Effector CD4-positive, alpha-beta T cell (primary cell): ENCODE measurements at places on chromosomes 2 and 18.

- no peak for DNase-seq
These were observed 360.0 kb downstream of the RND3 start for GRCh38 chr2:150127346-150127990.

GRCh38 chr18:74351354-74351753, 35.7 kb downstream of the C18orf63 start:
- no peak for DNase-seq

GRCh38 chr2:195477996-195478382, 179.0 kb upstream of the SLC39A10 start:
- no peak for DNase-seq

GRCh38 chr2:109563288-109563687, 50.5 kb downstream of the SEPTIN10 start:
- no peak for DNase-seq

DNA sequence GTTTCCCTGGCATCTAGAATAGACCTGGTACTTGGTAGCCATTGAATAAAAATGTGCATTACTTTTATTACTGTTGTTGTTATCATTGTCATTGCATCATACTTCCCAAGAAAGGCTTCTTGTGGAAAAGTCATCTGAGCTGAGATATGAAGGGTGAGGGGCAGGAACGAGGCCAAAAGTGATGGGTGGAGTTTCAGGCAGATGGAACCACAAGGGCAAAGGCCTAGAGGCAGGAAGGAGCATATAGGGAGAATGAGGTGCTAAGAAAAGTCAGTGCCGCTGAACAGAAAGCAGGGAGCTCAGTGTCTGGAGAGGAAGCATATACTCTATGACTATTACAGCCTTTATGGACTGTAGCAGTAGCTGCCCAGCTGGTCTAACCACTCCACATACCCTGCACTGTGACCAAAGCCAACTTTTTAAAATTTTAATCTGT, 219.3 kb downstream of the SPP2 start:
- no peak for DNase-seq

DNA sequence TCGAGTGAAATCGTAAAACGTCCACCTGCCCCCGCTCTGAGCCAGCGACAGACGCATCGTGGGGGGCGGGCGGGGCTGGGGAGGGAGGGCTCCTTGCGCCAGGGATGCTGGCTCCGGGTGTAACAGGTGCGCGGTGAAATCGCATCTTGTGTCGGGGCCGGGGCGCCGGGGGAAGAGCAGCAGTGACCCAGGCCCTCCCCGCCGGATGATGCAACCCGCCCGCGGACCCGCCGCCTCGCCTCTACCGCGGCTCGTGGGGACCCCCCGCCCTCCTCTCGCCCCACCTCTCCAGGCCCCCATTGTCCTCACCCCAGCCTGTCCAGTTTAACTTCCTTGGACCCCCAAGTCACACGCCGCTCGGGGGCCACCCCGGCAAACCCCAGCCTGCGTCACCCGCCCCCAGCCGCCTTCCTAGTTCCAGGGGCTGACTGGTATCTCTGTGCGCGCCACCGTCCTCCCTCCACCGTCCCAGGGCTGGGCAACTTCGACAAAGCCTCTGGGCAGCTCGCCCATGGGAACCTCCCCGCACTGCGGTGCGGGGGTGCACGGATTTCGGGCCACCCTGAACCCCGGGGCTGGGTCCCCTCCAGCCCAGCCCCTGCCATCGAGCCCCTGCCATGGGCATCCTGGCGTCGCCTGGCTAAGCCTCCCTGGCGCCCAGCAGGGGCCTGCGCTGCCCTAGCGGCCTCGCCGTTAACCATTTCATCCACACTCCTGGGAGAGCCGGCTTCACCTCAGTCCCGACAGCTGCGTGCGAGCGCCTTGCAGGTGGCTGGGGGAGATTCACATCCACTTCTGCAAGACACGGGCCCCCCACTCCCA, 799 bp upstream of the KIF1A start:
- no peak for DNase-seq

DNA sequence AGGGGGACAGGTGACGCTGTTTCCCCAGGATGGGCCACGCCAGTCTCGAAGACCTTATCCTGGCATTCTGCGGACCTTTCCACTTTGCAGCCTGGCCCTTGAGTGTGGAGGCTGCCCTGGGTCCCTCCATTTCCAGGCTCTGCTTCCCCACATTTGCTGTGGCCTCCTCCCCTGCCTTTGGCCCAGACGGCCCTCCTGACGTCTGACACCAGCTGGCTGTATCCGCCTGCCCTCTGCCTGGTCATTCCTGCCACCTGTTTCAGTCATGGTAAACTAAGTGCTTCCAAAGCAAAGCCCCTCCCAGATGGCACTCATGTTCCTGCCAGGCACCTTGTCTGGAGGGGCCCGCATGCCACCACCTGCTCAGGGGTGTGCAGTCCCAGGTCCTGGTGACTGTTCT, 95.1 kb downstream of the ASB1 start:
- DNase-seq, result no peak

- no peak for DNase-seq
These were observed 11.2 kb upstream of the B3GNT2 start for GRCh38 chr2:62184512-62185230.

DNA sequence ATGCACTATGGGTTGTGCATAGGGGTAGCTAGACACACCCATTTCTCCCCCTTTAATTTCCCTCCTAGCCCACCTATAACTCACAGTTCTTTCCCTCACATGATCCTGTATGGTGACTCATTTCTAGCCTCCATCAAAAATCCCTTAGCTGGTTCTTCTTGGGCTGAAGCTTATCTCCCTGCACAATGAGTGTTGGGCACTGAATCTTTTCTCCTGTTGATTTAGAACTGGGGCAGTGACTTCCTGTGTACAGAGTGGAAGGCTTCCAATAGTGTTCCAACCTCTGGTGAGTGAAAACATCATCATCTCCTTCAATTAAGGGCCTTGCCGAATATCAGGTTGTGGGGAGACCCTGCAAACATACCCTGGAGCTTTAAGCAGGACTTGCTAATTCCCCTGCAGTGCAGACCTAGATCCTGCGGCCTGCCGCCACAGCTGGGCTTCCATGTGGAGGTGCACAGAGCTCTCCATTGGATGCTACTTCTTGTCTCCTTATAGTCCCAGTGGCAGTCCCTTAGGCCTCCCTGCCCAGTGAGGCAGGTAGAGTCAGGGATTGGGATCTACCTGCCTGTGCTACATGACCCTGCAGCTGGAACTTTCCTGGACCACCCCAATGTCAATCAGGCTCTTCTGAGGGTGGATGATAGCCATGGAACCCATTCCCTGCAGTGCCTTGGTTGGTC, 121.8 kb downstream of the PLB1 start:
- DNase-seq, result no peak

DNA sequence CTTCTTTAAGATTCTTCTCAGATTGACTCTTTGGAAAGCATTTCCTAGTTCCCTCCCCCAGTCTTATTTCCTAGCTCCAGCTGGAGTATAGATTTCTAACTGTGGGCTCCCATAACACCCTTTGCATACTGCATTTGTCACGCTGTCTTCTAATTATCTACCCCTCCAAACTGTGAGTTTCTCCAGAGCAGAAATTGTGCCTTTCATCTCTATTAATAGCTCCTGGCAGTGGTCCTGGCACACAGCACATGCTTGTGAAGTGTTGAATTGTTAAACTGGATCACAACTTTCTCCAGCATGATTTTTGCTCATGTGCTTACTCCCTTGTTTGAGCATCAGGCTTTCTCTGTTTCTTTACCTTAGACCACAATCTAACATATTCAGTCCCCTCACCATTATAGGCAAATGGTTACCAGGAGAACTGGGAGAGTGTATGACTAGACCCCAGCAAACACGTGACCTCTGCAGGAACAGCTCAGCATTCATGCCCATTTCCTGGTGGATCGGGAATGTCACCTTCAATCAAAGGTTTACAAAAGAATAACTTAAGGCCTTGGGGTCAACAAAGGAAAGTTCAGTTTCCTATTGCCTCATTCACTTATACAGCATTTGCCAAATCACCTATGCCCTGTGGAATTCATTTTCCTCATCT, 175.7 kb upstream of the TANK start:
- no peak for DNase-seq

GRCh38 chr2:195026261-195026660, 630.8 kb upstream of the SLC39A10 start:
- no peak for DNase-seq

DNA sequence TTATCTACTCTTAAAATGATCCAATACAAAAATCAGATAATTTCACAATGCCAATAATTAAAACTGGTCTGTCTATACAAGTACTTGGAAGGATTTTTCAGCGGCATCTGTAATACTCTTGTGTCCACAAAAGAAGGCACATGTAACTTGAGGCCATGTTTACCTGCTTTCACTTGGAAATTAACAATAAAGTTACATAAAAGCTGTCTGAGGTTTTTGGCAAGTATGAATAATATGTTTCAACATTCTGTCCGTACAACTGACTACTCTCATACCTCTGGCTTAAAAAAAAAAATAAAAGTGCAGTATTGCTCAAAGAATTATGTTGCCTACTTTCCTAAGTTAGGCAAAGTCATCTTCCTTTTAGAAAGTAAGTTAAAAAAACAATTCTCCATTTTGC, 253.6 kb downstream of the NBAS start:
- no peak for DNase-seq

DNA sequence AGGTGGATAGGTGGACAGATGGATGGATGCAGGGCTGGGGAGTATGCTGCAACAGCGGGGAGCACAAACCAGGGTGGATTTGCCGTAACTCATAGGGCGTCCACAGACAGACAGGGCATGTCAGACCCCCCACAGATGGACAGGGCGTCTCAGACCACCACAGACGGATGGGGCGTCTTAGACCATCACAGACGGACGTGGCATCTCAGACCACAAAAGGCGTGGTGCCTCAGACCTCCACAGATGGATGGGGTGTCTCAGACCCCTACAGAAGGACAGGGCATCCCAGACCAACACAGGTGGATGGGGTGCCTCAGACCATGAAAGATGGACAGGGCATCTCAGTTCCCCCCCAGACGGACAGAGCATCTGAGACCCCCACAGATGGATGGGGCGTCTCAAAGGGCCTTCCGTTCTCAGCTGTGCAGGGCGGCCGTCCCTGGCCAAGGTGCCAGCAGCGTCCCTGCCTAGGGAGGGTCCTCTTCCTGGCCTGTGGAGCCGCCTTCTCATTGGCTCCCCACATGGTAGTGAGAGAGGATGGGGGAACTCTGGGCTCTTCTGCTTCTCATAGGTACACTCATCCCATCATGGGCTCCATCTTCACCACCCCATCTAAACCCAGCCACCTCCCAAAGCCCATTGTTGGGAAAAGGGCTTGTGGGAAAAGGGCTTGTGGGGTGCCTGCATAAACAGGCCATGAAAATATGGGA, 2.1 kb downstream of the ANKMY1 start:
- no peak for DNase-seq

GRCh38 chr18:572091-572830, 7.9 kb upstream of the CETN1 start:
- DNase-seq, result no peak

GRCh38 chr2:71646028-71646427, 192.7 kb downstream of the DYSF start:
- DNase-seq, result no peak

GRCh38 chr2:56068746-56069145, 115.0 kb upstream of the CCDC85A start:
- DNase-seq, result no peak

DNA sequence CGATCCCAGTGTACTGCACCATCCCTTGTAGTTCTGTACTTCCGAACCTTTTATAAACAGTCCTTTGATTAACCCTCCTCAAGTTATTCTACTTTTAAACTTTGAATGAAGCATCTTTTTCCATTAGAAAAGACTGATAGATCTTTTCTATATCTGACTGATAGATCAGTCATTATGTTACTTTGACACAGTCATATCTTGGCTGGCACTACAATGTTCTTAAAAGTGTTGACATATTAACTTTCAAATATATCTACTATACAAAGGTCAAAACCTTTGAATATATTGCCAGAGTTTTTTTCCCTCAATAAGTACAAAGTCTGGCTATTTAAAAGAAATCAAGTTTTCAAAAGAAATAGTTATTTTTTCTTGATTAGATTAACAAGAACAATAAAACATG, 35.4 kb upstream of the NABP1 start:
- DNase-seq, result no peak

- no peak for DNase-seq
These were observed 5.7 kb downstream of the EPB41L5 start for GRCh38 chr2:120018549-120018948.

DNA sequence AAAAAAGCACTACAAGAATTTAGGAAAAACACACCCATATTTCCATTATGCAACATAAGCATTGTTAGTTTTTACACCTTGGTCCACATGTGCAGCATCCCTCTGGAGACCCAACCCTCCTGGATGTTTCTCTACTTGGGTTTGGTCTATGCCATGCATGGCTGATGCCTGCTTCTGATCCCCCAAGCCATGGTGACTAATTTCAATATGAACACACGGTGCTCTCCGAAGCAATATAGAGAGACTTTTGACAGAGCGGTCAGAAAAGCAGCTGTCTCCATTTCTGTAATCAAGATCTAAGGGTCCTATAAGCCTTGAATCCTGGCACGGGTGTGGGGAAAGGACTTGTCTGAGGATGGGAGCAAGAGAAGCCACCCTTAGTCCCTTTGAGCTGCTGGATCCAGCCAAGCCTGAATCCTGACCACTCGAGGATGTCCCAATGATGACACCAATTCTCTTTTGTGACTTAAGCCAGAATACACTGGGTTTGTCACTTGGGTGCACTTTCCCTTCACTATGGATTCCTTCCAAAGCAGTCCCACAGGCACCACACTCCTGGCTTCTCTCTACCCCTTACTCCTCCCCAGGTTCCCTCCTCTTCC, 91.5 kb downstream of the ACTR2 start:
- DNase-seq, result no peak

- no peak for DNase-seq
These were observed 86.3 kb upstream of the EFEMP1 start for GRCh38 chr2:56009758-56010458.

- DNase-seq, result no peak
These were observed 230.8 kb downstream of the OSR1 start for GRCh38 chr2:19127616-19128015.

- DNase-seq, result no peak
These were observed 1.0 kb upstream of the HJURP start for GRCh38 chr2:233855345-233855744.

- DNase-seq, result no peak
These were observed 27.9 kb upstream of the CCBE1 start for GRCh38 chr18:59725142-59725541.

GRCh38 chr18:35441857-35442595, 55.7 kb downstream of the INO80C start:
- DNase-seq, result no peak

GRCh38 chr2:60104514-60105505, 448.6 kb downstream of the BCL11A start:
- DNase-seq, result no peak

DNA sequence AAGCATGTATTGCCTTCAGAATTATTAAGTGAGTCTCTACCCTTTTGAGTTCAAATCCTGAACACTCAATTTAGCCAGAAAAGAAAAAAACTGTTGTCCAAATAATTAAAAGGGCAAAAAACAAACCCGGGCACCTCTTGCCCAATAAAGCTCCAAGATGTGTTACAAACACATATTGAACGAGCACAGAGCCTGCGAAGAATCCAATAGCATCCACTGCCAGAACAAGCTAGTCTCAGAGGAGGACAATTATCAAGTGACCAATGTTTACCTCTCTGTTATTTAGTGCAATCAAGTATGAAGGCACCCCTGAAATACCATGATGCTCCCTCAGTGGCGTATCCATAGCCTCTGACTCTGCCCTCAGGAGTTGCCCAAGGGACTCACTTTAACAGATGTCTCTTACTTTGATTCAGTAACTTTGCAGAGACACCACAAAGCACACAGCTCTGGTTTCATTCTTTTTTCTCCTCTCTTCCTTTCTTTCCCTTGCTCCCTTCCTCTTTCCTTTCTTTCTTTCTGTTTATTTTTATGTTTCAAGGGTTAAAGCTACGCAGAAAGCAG, 93.5 kb upstream of the SPATS2L start:
- DNase-seq, result no peak
